Vagina (tissue), 2 donors: ENCODE measurements at places on chromosomes 16 and 17. TPM values are rescaled to one million over a fixed set of nuclear protein-coding genes. Genes with fewer than 3 reads are reported as not detected.

CD7 gene
- total RNA-seq: 5.2 TPM

KRT25 gene
- not detected for total RNA-seq

GRCh38 chr17:65488665-65489064 is 72.8 kb downstream of the AXIN2 start:
- no peak for DNase-seq
- no peaks in the 10 kb centered on the region for H3K4me1 ChIP-seq

DNA sequence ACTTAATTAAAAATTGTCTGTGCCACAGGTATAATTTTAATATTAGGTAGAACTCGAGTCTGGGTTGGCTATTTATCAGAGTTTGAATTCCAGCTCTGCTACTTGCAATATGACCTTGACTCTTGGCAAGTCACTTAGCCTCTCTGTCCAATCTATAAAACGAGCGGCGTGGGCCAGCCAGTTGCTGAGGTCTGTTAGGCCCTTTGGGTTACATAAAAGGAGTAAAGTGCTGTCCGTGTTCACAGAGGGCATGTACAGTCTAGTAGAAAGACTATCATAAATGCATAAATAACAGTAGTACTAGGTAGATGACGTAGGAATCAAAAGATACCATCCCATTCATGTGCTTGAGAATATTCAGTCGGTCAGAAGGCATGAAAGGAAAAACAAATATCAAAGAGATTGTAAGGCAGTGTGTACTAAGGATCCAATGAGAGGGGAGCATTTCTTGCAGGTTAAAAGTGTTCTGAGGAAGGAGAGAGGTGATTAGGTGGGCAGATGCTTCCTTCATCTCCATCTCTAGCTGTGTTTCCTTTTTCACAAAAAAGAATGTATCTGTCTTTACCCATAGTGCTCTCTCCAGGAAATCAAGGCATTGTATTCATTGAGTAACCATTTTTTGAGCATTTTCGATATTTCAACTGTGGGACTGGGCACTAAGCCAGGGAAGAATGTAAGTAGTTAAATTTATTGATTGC is 2.4 kb downstream of the TNRC6A start:
- H3K27me3 ChIP-seq: no peaks in the 10 kb centered on the region
- peak overlapping the region; percentile 97 for H3K4me3 ChIP-seq
- H3K36me3 ChIP-seq: peaks cover 11% of the 10 kb centered on the region
- no peak for DNase-seq

DNA sequence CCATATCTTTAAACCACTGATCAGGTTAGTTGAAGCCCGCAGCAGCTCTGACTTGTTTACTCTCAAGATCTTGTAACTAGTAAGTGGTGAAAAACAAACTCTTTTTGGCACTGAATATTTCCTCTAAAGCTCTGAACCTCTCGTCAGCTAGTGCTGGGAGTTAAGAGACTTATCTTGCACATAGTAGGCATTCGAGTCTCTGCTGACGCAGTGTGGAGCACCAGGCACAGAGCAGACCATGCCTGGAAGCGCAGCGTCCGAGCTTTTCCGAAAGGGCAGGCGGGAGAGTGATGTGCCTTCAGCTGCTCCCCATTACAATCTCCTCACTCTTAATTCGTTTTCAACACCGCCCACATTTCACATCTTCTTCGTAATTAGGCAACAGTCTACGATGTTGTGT is 63.0 kb downstream of the SMG6 start:
- no peak for DNase-seq
- H3K36me3 ChIP-seq: no peaks in the 10 kb centered on the region
- no peak overlapping the region for H3K4me3 ChIP-seq
- H3K27me3 ChIP-seq: no peaks in the 10 kb centered on the region

MGAT5B gene
- total RNA-seq: 0.49 TPM

DNA sequence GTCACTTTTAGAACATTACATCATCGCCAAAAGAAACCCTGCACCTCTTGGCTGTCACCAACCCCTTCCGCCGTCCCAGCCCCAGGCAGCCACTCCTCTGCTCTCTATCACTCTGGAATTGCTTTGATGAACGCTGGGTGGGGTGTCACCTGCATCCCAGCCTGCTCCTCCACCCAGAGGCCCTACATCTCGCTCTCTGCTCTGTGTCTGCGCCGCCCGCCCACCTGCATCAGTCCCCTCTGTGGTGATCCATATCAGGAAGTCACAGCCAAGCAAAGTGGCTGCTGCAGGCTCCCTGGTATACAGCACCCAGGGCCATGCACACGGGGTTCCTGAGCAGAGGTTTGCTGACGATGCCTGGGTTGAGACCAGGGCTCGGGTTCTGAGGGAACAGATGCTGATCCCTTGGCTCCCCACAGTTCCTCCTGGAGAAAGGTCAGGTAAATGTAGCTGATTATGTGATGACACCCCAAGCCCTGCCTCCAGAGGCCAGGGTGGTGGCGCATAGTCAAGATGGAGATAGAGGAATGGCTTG is 30.8 kb downstream of the MPRIP start:
- no peak for DNase-seq
- H3K27me3 ChIP-seq: no peaks in the 10 kb centered on the region

- no peak overlapping the region for H3K4me3 ChIP-seq
- no peak overlapping the region for H3K27ac ChIP-seq
- DNase-seq: no peak
Measured at GRCh38 chr16:16868727-16869126, 489.8 kb downstream of the NPIPA7 start.

- H3K36me3 ChIP-seq: no peaks in the 10 kb centered on the region
- H3K4me1 ChIP-seq: no peaks in the 10 kb centered on the region
- no peaks in the 10 kb centered on the region for H3K27me3 ChIP-seq
- no peak overlapping the region for H3K27ac ChIP-seq
- no peak for DNase-seq
- no peak overlapping the region for H3K4me3 ChIP-seq
Measured at GRCh38 chr16:56871172-56871593, 6.2 kb downstream of the SLC12A3 start.

DNA sequence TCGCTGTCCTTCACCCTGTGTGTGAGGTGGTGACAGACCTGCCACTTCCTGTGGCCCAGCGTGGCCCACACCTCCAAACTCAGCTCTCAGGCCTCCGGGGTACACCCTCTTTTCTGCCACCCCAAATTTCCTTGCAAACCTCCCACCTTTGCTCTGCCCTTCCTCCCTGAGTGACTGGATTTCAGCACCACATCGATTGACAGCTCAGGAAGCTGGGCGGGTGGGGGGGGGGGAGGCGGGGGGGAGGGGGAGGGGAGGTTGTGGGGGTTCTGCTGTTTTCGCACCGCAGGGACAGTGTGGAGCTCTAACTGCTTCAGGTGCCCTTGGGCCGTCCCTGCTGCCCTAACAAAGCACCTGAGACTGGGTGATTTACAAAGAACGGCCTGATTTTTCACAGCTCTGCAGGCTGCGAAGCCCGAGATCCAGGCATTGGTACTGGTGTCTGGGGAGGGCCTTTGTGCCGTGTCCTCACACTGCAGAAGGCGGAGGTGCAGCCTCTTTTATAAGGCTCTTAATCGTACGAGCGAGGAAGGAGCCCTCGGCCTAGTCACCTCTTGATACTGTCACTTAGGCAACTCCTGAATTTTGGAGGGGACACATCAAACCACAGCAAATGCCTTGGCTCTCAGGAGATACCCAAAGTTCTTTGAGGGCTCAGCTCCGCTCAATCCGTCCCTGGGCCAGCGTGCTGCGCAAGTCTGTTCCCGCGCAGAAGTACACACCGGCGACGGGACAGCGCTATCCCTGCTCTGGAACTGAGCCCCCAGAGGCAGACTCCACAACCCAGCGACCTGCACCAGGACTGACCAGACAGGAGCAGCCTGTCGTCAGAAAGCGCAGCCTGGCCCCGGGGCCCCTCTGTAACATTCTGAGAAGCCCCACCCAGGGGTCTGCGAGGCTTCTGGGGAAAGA is 3.6 kb downstream of the NDUFAF8 start:
- no peak overlapping the region for H3K27ac ChIP-seq
- H3K36me3 ChIP-seq: no peaks in the 10 kb centered on the region
- peaks cover 34% of the 10 kb centered on the region for H3K4me1 ChIP-seq
- H3K27me3 ChIP-seq: no peaks in the 10 kb centered on the region
- no peak for DNase-seq
- no peak overlapping the region for H3K4me3 ChIP-seq

RHBDF1 gene
- total RNA-seq: 86.9 TPM

DNA sequence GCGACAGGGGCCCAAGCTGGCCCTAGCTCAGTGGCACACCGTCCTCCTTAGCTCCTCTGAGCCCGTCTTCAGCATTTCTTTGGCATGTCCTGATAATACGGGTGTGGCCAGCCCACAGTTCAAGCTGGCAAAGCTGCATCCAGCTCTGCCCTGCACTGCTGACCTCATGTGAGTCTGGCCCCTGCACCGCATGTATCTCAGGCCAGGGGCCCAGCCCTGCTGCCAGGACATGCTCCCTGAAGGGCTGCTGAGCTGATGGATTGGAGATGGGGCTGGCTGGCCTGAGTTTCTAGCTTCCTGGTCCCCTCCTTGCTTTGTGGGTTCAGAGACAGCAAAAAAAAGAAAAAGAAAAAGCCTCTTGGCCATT is 2.4 kb downstream of the DOC2B start:
- DNase-seq: no peak
- no peak overlapping the region for H3K4me3 ChIP-seq

LRRC75A gene
- 1.7 TPM for total RNA-seq

GRCh38 chr17:49817993-49818392 is 29.5 kb downstream of the KAT7 start:
- no peaks in the 10 kb centered on the region for H3K27me3 ChIP-seq
- no peak for DNase-seq
- no peak overlapping the region for H3K4me3 ChIP-seq
- H3K4me1 ChIP-seq: peaks cover 64% of the 10 kb centered on the region
- peaks cover 43% of the 10 kb centered on the region for H3K36me3 ChIP-seq

DNAI2 gene
- total RNA-seq: not detected

DNA sequence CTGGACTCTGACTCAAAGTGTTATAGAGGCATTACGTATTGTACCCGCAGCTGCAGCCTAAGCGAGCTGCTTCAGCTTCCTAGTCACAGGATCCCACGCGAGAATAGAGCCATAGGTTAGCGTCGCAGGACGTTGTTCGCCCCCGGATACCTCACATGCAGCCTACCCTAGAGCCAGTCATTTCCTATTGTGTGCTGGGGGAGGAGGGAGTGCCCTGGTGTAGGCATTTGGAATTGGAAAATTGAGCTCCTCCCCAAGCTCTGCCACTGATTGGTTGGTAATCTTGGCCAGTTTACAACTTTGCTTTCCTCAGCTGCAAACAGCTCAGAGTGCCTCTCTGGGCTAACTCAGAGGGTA is 530 bp downstream of the NAA60 start:
- no peak overlapping the region for H3K27ac ChIP-seq
- H3K4me3 ChIP-seq: peak overlapping the region; percentile 52
- no peaks in the 10 kb centered on the region for H3K36me3 ChIP-seq
- DNase-seq: no peak
- H3K4me1 ChIP-seq: peaks cover 7% of the 10 kb centered on the region

- no peak for DNase-seq
- H3K4me3 ChIP-seq: no peak overlapping the region
- peaks cover 7% of the 10 kb centered on the region for H3K4me1 ChIP-seq
- H3K27ac ChIP-seq: no peak overlapping the region
- no peaks in the 10 kb centered on the region for H3K27me3 ChIP-seq
- H3K36me3 ChIP-seq: no peaks in the 10 kb centered on the region
Measured at GRCh38 chr17:11302401-11303186, 61.6 kb downstream of the SHISA6 start.

GRCh38 chr17:41212524-41213169 is 13.8 kb upstream of the KRTAP9-2 start:
- H3K4me3 ChIP-seq: no peak overlapping the region
- H3K27ac ChIP-seq: no peak overlapping the region
- no peak for DNase-seq
- peaks cover 6% of the 10 kb centered on the region for H3K4me1 ChIP-seq

GRCh38 chr17:205148-205669 is 23.8 kb upstream of the DOC2B start:
- H3K4me1 ChIP-seq: no peaks in the 10 kb centered on the region
- no peak overlapping the region for H3K27ac ChIP-seq
- no peak overlapping the region for H3K4me3 ChIP-seq
- DNase-seq: no peak
- H3K36me3 ChIP-seq: no peaks in the 10 kb centered on the region
- H3K27me3 ChIP-seq: no peaks in the 10 kb centered on the region

NQO1 gene
- total RNA-seq: 84.5 TPM

DNA sequence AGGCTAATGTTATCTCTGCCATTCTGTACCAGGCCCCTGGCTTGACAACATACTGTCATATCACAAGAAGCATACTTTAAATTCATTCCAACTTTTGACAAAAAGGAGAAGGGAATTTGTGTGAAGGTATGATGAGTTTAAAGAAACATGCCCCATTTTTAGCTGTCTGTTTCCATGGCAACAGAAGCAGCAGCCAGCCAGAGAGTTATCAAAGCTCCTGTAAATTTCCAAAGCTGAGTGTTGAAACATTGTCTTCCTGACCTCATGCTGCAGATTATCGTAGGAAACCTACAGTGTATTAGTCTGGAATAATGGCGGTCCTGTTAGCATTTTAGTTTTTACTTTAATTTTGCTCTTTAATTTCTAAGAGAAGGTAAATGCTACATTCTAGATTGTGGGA is 124.9 kb downstream of the MRTFB start:
- no peaks in the 10 kb centered on the region for H3K27me3 ChIP-seq
- no peak for DNase-seq
- no peaks in the 10 kb centered on the region for H3K36me3 ChIP-seq
- no peak overlapping the region for H3K4me3 ChIP-seq
- no peak overlapping the region for H3K27ac ChIP-seq
- peaks cover 23% of the 10 kb centered on the region for H3K4me1 ChIP-seq

ZNF821 gene
- total RNA-seq: 8.8 TPM

- peak overlapping the region; percentile 7 for H3K27ac ChIP-seq
- no peaks in the 10 kb centered on the region for H3K36me3 ChIP-seq
- H3K4me3 ChIP-seq: no peak overlapping the region
Measured at GRCh38 chr17:10117581-10118001, 80.8 kb downstream of the GAS7 start.

DNA sequence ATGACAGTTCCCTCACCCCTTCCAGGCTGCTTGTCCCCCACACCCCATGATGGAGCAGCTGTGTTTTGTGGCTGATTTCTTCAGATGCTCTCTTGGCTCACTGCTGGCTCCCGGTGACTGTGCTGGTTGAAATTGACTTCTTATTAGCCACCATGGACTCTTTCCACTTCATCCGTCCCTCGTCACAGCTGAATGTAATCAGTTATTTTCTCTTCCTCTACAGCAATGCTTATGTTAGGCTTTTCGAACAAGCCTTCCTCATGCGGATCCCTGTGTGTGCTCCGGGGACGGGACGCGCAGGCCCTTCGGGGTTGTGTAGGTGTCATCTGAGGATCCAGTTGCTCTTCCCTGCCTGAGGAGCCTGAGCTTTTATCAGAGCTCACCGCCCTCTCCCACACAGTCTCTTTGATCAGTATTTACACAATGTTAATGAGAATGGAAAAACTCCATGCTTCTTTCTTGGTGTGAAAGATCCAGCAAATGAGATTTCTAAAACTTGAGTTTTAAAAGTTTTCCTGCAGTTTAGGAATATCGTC is 87.5 kb downstream of the RPTOR start:
- no peak overlapping the region for H3K27ac ChIP-seq
- H3K27me3 ChIP-seq: no peaks in the 10 kb centered on the region
- DNase-seq: no peak
- H3K36me3 ChIP-seq: no peaks in the 10 kb centered on the region
